ENCODE measurements at places on chromosomes 7 and 10.
A peak's percentile ranks its signal among the peaks of the same experiment; 100 is the strongest.

GRCh38 chr7:137032436-137032835, 164.0 kb downstream of the CHRM2 start:
- DNase-seq, result no peak

- peak; percentile 41 for DNase-seq
These were observed at the start of gene NYAP1 for GRCh38 chr7:100483722-100484672. TSS of gene NYAP1 (plus strand) at chr7:100483927. CDS start at chr7:100485312, 1,385 bp downstream.

DNA sequence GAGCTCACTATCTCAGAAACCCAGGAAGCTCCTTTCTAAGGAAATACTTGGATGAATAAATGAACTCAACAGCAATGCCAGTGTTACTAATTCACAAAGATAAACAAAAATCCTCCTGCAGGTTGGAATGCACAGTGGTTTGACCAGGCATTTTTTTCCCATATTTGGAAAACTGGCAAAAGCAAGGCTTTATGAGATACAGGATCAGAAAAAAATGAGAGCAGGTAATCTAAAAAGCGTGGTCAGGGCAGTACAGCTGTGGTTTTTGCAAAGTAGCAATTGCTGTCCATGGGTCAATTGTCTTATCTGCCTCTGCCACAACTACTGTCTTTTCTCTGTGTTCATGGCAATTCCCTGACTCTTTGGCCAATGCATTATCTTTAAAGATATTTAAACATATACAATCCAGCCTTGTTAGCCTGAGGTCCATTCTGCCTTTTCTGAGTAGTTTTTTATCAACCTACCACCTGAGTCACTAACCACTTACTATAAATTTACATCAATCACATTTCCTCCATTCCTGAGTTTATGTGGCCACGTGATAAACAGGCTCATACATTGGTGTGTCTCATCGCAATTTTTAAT, 564.5 kb upstream of the IGFBP3 start:
- DNase-seq, result no peak

DNA sequence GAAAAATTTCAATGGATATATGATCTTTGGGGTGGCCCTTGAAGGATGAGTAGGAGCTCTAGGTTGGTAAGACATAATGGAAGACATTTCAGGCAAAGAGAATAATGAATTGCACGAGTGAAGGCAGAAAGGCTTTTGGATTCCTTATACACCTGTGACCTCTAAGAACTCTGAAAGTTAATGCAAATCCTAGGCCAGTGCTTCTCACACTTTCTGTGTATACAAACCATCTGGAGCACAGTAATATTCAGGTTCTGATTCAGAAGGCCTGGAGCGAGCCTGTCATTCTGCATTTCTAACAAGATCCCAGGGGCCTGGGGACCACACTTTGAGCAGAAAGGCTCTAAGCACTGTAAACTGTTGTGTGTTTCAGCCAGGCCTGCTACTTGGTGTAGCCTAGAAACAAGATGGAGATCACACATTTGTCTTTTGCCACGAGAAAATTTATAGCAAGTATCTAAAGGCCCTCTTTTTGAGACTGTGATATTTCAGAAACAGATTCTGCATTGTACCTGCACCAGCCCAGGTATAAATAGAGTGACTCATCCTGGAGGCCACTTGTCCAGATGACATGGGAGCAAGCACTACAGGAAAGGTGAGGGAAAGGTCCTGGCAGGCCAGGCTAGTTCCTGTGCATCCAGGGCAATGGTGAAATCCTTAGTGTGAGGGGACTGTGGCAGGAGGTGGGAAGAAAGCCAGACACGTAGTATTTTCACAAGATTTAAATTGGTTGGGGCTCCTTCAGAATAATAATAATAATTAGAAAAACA, 24.4 kb downstream of the MRPS33 start:
- DNase-seq, result no peak

DNA sequence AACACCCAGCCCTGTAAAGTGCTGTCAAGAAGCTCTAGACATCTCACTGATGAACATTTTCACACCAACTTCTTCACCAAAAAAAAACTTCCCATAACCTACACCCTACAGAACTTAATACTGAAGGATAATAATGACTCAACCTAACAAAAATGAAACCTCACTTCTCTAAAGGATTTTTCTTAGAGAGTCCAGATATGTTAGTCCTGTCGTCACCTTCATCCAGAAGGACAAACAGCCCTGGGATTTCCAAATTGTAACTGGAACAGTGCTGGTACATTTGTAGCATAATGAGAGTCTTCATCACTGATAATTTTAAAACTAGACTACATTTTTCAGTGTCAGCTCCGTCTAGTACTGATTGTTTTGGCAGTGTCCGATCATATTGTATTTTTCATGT, 528.6 kb upstream of the CELF2 start:
- no peak for DNase-seq

GRCh38 chr7:76166404-76167255, 35.1 kb upstream of the SRRM3 start:
- DNase-seq, result peak; percentile 88

DNA sequence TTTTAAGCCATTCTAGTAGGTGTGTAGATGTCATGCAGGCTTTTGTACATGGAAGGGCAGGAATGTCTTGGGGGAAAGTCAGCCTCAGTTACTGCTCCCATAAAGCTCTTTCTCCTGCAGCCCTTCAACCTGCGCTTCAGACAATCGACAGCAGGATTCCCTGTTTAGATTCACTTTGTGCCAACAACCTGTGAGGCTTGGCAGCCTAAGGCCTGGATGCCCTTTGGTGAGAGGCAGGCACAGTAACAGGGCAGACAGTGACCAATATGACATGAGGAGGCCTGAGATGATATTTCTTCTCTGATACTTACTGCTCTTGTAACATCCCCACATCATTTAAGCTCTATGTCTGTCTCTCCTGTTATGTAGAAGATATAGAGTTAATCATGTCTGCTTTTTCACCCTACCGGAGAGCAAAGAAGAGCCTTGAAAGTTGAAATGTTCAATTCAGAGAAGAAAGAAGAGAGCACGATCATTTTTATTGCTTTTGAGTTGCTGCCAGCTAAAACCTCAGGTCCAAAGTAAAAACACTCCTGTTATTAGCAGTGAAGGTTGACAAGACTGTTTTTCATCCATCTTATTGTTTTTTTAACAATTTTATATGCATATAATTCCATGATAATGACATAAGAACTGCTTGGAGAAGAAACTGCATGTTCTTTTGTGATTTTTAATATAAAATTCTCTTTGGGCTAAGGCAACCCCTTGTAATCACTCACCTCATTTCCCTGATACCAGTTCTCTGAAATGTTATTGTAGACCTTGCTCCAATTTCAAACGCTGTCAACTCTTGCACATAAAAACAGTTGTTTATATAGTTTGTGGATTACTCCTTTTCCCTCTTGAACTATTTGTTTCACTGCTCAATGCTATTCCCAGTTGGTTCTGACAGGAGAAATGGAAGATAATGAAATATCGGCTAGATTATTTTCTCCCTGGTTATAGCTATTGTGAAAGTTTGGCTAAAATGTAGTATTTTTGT, 140.9 kb downstream of the GALNT17 start:
- DNase-seq, result no peak

- no peak for DNase-seq
These were observed 270.1 kb upstream of the TPK1 start for GRCh38 chr7:145106001-145106400.

DNA sequence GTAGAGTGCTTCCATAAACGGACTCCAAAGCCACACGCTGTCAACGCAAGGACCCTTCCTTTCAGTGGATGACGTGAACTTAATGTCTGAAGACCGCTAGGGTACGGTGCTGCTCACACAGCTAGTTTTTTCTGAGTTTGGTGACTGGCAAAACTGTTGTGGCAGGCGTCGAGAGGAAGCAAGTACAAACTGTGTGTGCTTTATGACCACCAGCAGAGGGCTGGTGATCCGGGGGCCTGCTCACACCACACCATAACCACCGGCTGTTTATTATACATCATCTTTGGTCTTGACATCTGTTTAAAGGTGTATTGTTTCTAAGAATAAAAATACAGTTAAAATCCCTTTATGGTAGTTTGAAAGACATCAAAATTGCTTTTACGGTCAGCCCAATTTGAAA, 37.1 kb upstream of the ATP6V0A4 start:
- no peak for DNase-seq

All from stimulated activated CD4-positive, alpha-beta T cell treated with anti-CD3 and anti-CD28 coated beads, Interleukin-1b, Interleukin-23, amount 100 ng/mL, for 24 hours (primary cell).